ENCODE measurements at places on chromosomes 1 and 21.

DNA sequence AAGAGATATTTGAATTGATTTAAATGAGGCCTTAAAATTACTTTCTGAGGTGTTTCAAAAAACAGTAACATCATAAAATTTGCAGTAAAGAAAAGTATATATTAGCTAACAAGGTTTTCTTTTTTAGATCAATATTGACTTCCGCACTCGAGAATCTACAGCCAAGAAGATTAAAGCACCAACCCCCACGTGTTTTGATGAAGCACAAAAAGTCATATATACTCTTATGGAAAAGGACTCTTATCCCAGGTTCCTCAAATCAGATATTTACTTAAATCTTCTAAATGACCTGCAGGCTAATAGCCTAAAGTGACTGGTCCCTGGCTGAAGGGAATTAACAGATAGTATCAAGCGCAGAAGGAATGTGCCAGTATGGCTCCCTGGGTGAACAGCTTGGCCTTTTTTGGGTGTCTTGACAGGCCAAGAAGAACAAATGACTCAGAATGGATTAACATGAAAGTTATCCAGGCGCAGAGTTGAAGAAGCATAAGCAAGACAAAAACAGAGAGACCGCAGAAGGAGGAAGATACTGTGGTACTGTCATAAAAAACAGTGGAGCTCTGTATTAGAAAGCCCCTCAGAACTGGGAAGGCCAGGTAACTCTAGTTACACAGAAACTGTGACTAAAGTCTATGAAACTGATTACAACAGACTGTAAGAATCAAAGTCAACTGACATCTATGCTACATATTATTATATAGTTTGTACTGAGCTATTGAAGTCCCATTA, 3.6 kb downstream of the RGS1 start:
- DNase-seq, result no peak

DNA sequence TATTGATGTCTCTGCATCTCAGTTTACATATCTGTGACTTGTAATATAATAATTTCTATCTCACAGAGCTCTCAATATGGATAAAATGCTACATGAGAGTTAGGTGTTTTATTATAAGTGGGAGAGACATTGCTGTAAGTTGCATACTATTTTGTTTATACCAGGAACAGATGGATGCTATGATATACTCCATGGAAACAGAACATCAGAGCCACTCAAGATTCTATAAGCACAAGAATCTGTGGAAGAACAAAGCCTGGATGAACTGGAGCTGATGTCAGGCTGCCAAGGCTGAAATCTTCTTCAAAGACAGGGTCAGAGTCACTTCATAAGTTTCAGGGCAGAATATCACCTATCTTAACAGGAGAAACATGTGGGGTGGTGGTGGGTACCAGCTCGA, 30.2 kb downstream of the DUSP10 start:
- no peak for DNase-seq

DNA sequence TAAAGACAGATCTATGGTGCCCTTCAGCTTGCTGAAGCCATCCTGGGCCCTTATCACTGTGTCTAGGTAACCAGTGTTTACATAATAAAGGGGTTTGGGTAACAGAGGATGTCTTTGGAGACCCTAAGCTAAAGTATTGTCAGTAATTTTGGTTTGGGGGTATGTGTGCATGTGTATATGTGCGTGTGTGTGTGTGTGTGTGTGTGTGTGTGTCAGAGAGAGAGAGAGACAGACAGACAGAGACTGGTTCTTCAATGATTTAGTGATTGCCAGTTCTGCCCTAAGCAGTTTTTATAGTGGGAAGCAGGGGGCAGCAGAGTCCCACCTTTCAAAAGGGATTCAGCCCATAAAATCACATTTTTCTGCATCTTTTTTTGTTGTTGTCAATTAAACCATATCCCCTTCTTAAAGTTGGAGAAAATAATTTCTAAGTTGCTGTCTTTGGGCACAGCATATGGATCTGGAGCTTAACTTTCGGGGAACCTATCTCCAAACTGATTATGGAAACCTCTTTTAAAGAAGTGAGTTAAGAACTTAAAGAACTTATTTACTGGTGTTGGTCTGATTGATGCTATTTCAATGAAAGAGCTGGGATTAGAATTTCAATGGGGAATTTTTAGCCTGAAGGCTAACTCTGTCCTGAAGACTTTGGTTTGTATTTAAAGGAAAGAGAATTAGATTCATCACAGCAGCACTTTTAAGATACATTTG, 51.1 kb downstream of the ZNF326 start:
- DNase-seq, result no peak

- no peak for DNase-seq
Measured at GRCh38 chr1:218851586-218851985, 322.1 kb upstream of the LYPLAL1 start.

DNA sequence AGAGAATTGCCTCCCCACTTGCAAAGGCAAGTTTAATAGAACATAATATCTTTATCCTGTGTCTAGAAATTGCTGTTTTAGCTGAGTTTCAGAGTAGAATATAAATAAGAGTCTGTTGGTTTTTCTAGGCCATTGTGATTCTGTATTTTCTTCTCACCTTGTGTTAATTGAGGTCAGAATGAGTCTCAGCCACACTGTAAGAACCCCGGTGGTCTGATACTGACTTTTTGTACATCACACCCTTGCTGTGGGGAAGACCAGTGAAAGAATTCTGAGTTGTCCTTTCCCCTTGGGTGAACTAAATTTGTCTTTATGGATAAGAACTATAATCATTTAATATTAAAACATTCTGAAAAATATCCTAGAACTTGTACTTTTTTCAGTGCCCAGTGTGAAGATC, 6.8 kb downstream of the HIPK1 start:
- DNase-seq, result no peak

DNA sequence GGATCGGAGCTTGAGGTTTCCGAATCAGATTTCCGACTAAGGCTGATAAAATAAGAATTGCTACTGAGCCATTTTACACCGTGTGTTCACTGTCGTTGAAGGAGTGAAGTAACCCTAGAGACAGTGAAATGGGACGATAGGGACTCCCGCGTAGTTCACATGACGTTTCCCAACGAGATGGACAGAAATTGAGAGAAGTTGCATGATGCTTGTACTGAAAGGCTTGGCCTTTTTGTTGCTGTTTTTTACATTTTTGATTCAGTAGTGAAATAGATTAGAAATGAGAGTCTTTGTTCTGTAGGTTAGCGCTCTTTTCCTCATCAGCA, 1.2 kb downstream of the KHDRBS1 start:
- no peak for DNase-seq

- no peak for DNase-seq
Measured at GRCh38 chr1:222843469-222844410, 28.9 kb downstream of the DISP1 start.

- DNase-seq, result no peak
Measured at GRCh38 chr21:32772281-32773047, 909 bp upstream of the PAXBP1 start.

GRCh38 chr1:47196622-47197021, 6.8 kb upstream of the PDZK1IP1 start:
- DNase-seq, result no peak

GRCh38 chr1:43994071-43994470, 2.7 kb downstream of the CCDC24 start:
- DNase-seq, result no peak

GRCh38 chr1:63790989-63791388, 17.2 kb downstream of the ROR1 start:
- DNase-seq, result no peak

- no peak for DNase-seq
Measured at GRCh38 chr1:31939484-31940329, 1.5 kb upstream of the PTP4A2 start.

DNA sequence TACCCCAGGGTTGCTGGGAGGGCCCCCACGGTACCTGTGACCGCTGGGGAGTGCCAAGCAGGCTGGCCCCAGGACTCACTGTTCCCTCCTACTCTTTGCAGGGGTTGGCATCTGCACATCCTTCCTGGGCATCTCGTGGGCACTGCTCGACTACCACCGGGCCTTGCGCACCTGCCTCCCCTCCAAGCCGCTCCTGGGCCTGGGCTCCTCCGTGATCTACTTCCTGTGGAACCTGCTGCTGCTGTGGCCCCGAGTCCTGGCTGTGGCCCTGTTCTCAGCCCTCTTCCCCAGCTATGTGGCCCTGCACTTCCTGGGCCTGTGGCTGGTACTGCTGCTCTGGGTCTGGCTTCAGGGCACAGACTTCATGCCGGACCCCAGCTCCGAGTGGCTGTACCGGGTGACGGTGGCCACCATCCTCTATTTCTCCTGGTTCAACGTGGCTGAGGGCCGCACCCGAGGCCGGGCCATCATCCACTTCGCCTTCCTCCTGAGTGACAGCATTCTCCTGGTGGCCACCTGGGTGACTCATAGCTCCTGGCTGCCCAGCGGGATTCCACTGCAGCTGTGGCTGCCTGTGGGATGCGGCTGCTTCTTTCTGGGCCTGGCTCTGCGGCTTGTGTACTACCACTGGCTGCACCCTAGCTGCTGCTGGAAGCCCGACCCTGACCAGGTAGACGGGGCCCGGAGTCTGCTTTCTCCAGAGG, 6.8 kb downstream of the XKR8 start:
- DNase-seq, result no peak

DNA sequence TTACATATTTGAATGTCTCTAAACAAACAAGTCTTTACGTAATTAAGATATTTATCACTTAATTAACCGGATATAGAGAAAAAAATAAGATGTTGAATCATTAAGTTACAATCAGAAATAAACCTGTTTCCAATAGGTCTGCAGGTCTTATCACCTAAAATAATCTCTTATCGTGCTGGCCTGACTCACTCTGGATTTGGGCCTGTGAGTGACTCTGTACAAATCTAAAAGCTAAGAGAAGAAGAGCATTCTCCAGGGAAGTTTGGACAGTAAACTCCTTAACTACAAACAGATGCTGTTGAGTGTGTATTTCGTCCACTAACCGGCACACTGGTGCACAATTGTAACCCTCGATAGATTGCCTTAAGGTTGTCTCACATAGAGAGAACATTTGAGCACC, 25.3 kb downstream of the CEP104 start:
- no peak for DNase-seq

DNA sequence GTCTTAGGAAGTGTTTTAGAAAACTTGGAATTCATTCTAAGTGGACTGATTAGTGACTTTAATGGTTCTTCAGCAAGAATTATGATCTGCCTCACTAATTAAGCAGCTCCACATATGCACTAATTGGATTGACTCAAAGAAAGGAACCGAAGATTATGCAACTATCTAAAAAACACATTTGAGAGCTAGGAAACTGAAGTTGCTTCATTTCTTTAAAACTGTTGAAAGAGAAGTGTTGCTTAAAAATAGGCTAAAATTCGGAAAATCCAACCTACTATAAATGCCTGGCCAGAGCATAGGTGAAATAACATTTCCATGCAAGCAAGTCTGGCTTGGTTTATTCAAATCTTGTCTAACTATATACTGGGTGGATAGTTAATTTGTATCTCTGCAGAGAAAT, 502.9 kb upstream of the ZRANB2 start:
- DNase-seq, result no peak

Measured in cortex of kidney (tissue), 1 donor.